HCT116 (cell line): ENCODE measurements at places on chromosomes 7 and 10.

GRCh38 chr10:95391581-95392216 lies 100.9 kb upstream of the PDLIM1 start:
- DNase-seq, result no peak

- DNase-seq, result no peak
Measured at GRCh38 chr10:90407131-90407530, 450.7 kb downstream of the HTR7 start.

DNA sequence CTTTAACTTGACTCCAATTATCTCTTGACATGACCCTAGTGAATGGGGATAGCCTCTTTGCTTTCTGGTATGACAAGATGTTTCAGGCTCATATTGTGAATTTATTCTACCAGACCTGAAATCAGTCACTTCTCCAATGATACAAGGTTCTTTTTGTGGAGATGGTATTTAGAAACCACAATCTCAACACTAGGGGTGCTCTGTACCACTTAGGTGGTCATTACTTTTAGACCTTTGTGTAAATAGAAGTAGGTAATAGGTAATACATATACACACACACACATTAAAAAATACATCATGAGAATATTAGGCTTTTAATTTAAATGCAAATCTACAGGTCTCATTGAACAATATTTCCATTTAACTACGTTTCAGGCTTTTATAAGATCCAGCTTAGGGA lies 199.0 kb upstream of the RHOBTB1 start:
- no peak for DNase-seq

DNA sequence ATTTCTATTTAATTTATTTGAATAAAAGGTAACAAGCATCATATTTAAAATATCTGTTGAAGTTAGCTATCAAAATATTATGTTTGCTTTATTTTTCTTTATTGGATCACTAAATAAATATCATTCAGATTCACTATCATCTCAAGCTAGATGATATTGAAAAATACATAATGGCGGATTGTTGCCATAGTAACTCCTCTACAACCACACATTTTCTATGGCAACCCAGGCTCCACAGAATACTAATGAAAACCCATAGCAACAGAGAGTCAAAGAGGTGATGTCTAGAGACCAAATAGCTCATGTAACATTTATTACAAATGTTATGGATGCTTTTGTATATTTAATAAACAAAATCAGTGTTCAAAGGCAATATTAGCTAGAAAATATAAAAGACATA lies 148.9 kb upstream of the CDK1 start:
- no peak for DNase-seq

- DNase-seq, result no peak
Measured at GRCh38 chr10:26481914-26482550, 43.9 kb downstream of the APBB1IP start.

GRCh38 chr7:16106300-16106699 lies 315.0 kb downstream of the CRPPA start:
- DNase-seq, result no peak

DNA sequence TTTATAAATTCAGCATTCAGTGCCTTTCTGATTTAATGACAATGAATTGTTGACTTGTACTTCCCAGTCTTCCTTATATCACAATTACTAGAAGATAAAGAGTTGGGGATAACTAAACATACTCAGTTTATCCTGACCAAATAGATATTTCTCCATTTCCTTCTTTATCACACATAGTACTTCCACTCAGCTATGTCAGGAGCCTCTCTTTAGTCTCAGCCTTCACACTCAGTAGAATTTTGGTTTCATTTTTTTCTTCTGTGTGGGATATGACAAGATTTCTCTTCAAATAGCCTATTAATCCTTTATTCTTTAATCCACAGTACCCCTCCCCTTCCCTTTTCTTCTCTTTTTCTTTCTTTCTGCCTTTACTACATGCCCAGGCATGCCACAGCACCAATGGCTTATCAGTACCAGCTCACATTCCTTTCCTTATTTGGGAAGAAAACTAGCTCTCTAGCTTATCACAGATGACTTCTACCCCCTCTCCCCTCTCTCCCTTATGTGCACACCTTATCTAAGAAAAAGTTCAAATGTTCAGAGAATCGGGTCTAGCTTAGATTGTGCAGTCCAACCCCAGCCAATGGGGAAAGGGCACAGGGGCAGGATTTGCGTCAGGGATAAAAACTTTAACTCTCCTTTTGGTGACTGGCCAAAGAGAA lies 109.0 kb downstream of the PHF14 start:
- DNase-seq, result no peak

DNA sequence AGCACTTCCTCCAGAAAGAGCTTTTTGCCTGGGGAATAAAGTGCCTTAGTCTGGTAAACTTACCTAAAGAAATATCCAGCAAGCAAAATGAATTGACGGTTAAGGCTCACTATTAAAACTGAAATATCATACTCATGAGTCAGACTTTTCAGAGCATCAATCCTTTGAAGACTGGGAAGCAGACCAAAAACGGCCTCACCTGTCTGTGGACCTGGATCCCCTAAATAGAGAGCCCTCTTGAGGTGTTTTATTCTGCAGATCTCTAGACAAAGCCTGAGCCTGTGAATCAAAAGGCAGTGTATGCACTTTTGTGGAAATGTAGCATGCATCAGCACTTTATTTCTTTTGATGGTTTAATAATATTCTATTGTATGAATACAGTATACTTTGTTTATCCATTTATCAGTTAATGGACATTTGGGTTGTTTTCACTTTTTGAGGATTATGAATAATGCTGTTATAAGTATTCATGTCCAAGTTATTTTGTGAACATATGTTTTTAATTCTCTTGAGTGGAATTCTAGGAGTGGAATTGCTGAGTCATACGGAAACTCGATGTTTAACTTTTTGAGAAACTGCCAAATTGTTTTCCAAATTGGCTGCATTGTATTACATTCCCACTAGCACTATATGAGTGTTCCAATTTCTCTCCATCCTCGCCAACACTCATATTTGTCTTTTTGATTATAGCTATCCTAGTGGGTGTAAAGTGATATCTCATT lies 449.0 kb upstream of the IGFBP3 start:
- peak; percentile 7 for DNase-seq

DNA sequence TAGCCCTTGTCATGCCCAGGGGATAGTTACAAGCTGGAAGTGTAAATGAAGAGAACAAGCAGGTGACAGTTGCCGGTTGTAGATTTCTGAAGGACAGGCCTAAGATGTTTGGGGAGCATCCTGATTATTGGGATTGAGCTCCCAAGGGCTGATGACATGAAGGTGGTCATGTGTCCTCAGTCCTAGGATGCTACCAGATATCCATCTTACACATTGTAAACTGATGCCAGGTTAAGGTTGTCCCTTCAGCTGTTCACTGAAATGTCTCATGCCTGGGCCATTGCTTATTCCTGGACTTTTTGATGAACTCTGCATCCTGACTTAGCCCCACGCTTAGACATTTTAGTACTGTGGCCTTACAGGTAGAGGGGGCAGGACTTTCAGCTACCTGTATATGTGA lies 1.3 kb downstream of the ZMIZ2 start:
- no peak for DNase-seq

DNA sequence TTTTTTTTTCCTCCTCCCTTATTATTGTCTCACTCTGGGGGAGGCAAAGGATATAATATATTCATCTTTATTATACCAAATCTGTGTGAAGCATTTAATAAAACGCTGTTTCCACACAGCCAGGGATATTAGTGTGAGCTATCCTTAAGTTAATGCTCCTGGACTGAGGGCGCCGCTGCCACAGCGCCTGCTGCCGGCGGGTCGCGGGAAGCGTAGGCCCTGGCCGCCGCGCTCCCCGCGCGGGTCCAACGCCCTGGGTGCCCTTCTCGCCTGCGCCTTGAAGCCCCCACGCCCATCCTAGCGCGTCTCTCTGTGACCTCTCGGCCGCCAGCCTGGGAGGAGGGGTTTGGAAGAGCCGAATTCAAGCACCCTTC lies 9.5 kb upstream of the LBX1 start:
- peak; percentile 18 for DNase-seq

GRCh38 chr10:11874568-11875493 lies 51.7 kb downstream of the PROSER2 start:
- DNase-seq, result peak; percentile 53

GRCh38 chr7:125126376-125126775 lies 196.8 kb upstream of the POT1 start:
- no peak for DNase-seq

DNA sequence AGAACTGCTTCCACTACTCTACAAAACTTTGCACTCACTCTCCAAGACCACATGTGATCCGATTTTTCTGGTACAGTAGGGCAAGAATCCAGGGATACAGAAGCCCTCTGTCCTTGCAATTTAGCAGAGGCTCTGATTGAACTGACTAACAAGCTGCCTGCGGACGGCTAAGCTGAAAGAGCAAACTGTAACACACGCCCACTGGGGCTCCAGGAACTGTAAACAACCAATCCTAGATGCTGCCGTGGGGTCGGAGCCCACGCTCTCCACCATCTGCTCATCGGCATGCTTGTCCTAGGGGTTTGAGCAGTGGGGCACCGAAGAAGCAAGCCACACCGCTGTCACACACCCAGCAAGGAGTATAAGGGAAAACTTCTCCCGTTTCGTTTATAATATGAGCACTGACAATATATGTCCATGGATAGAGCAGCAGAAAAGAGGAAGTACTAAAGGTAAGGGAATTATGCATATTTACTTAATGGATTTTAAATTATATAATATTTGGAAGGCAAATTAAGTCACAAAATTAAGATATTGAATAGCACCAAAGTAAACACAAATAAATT lies 634.4 kb upstream of the POT1 start:
- DNase-seq, result no peak

- DNase-seq, result no peak
Measured at GRCh38 chr10:72037811-72038210, 50.5 kb downstream of the SPOCK2 start.

- DNase-seq, result peak; percentile 73
Measured at GRCh38 chr7:116687801-116688201, 15.8 kb downstream of the MET start.

- no peak for DNase-seq
Measured at GRCh38 chr7:157423348-157423747, 86.5 kb downstream of the DNAJB6 start.

DNA sequence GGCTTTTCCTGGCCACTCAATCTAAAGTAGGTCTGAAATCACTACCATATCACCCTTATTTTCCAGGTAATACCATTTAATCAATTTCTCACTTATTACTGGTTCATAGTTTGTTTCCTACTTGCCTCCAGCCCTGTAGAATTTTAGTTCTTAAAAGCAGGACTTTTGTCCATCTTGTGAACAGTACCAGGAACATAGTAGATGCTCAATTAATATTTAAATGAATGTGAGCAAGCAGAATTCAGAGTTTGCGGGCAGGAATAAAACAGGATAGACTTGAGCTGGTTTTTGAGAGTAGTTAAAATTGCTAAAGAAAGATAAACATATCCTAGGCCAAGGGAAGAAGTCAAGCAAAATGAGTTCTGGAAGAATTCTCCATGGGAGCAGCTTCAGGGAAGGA lies 77.9 kb downstream of the ANK3 start:
- no peak for DNase-seq

GRCh38 chr7:69091521-69091920 lies 506.8 kb upstream of the AUTS2 start:
- DNase-seq, result no peak

GRCh38 chr10:54962134-54962900 lies 161.3 kb upstream of the PCDH15 start:
- no peak for DNase-seq

DNA sequence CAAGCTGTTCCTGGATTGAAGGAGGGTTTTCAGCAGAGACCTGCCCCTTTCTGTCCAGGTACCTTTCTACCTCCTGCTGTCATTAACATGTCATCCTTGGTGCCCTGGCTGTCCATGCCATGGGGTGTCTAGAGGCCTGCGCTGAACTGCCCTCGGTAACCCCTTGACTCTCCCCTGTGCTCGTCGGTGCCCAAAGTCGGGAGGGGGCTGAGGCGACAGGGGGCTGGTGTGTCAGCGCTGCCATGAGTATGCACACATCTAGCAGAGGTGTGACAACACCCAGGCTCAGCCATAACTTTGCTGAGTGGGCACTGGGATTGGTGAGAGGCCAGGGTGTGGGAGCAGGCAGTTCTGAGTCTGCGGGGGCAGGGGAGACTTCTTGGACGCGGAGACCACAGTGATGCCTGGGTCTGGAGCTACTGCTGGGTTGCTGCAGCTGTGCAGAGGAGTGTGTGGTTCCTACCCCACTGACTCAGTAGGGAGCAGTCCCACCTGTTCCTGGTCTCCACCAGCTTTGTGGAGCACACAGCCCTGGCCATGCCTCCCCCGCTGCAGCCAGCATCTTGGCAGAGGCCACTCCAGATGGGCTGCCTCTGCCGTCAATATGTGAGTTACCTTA lies 376.2 kb upstream of the SEMA3C start:
- no peak for DNase-seq
